Stimulated activated CD4-positive, alpha-beta T cell treated with anti-CD3 and anti-CD28 coated beads, Interleukin-2, amount 100 ng/mL, for 24 hours (primary cell): ENCODE measurements at places on chromosomes 1 and 21.
A peak's percentile ranks its signal among the peaks of the same experiment; 100 is the strongest.

DNA sequence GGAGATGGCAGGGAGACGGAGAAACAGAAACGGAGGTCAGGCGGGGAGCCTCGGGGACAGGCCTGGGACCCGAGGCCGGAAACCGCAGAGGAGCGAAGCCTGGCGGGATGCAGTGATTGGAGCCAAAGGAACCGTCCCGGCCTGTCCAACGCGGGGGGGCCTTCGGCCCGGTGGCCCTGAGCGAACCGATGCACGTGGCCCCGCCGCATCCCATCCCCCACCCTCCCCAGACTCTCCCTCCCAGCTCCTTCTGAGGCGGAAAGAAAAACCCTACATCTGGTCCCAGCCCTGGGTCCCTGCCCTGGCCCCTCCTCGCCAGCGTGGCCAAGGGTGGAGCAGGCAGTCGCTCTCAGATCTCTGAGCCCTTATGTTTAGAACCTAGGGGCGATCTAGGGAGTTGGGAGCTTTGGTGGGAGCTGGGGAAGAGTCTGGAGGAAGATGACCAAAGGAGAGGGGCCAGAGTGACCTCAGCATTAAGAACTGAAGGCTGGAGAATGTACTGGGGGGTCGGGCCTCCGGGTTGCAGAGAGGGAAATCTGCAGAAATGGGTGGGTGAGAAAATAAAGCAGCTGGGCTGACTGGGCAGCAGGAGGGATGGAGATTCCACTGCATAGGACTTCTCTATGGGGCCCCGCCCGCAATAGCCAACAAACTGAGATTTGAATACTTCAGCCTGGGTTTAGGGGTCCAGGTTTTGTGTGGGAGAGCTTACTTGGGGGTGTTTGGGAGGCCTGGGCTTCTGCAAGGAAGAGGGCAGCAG lies 1.5 kb upstream of the CRABP2 start:
- peak; percentile 27 for DNase-seq

DNA sequence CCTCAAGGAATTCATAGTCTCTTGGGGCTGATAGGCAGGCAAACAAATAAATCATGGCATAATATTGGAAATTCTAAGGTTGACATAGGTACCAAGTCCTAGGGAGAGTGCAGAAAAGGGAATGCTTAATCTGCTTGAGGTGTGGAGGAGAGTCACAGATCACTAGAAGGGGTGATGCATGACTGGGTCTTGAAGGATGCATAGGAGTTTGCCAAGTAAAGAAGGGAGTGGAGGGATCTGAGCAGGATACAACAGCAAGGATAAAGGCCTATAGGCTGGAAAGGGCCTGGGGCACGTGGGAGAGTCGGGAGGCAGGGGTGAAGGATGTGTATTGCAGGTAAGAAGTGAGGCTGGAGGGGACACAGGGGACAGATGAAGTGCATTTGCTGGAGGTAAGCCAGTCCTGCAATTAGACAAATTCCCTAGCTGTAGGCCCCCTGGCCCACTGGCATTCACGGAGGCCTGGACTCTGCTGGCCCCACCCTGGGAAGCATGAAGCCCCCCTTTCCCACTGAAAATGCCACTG lies 15.9 kb downstream of the IGSF21 start:
- DNase-seq = no peak

- DNase-seq = no peak
Observed at GRCh38 chr1:182795563-182796228, 6.1 kb downstream of the NPL start.

DNA sequence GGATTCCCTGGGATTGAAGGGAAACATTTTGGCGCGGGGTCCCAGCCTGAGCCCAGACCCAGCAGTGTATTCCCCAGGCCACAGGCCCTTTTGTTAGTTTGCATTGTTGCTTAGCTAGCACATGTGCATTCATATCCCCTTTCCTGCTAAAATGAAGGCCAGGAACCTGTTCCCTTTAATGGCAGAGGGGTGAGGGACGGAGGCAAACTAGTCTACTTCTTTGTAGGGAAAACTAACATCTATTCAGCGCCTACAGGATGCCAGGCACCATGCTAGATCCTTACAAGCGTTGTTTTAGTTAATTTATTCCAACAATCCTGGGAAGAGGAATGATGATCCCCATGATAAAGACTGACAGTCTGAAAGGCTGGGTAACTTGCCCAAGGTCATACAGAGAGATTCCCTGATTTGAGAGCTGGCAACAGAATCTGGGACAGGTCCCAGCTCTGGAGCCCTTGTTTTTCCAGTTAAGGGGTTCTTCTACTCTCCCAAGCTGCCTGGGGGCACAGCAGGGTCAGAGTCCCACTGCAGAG lies 595 bp upstream of the E2F2 start:
- DNase-seq = no peak

- no peak for DNase-seq
Observed at GRCh38 chr21:14583629-14584255, 37.6 kb upstream of the SAMSN1 start.

- DNase-seq = no peak
Observed at GRCh38 chr1:66462313-66462712, 71.6 kb upstream of the SGIP1 start.

- no peak for DNase-seq
Observed at GRCh38 chr1:154821083-154821482, 49.0 kb downstream of the KCNN3 start.

- no peak for DNase-seq
Observed at GRCh38 chr1:109902204-109902985, 8.3 kb upstream of the CSF1 start.

DNA sequence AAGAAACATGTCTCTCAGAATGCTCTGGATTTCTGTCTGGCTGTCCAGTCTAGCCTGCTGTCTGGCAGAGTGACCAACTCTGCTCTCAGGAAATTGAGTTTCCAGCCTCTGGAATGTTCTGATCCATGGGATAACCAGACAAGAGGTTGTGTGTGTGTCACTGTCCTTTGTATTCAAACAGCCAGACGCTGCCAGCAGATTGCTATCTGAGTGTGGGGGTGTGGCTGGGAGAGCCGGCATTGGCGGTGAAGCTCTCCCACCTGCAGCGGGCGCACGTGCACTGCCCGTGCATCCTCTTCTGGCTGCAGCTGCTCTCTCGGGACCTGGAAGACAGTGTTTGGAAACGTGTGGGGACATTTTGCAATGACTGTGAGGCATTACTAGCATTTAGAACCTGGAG lies 26.1 kb downstream of the PKP1 start:
- DNase-seq = no peak

DNA sequence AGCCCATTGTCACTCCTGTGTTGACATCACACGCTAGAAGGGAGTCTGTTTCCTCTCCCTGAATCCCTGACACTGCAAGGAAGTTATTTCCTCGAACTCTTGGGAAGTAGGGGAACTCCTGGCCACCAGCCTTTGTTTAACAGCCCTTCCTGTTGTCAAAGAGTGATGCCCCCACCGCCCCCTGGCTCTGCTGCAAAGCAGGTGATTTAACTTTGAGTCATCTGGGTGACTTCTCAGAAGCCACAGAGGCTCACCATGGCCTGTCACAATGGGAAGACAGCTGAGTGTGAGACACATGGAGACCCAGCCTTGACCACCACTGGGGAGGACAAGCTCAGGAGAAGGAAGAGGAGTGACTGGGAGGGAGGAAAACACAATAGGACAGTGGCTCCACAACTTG lies 182.8 kb downstream of the PSMG1 start:
- no peak for DNase-seq

GRCh38 chr1:34140011-34140676 lies 24.9 kb downstream of the CSMD2 start:
- no peak for DNase-seq

DNA sequence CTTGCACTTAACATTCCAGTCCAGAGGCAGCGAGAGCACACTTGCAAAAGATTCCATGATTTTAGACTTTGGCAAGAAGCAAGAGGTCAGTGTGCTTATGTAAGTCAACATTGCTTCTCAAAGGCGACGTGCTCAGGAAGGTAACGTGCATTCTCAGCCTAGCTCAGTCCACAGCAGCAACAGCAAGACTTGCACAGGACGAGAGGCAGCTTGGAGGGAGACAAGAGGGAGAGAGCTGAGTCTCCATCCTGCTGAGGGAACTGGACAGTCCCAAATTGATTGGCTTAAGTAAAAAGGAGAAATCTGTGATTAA lies 56.5 kb downstream of the PTP4A2 start:
- DNase-seq = no peak

DNA sequence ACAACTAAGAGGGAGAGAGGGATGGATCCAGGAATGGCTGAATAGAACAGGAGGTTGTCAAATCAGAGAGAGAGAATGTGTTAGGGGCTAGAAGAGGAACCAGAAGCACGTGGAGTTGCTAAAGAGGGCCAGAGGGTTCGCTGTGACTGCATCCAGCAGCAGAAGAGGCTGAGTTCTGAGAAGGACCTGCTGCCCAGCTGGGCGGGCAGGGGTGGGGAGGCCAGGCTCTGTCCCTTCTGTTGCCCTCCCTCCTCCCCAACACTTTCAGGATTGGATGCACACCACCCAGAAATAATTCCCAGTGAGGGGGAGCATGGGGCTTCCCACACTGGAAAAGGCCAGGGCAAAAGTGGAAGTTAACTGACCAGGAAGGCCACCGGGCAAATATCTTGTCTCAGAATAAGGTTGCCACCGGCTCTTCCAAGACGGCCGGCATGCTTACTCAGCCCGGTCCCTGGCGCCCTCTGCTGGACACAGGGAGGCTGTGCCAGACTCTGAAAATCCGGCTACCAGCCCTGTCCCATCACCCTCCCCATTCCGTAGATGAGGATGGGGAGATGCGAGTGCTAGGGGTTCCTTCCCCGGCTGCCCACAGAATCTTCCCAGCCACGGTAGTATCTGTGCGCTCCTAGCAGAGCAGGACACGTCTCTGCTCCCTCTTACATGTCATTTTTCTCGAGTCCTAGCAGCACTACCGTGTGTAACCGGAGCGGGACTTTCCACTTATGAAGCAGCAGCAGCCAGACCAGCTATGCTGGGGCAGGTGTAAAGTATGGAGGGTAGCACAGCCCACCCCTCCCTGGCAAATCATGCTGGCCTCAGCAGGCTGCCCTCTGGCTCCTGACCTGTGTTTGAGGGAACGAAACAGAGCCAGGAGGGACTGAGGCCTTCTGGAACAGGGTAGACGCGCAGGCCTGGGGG lies 46.8 kb upstream of the A3GALT2 start:
- peak; percentile 90 for DNase-seq

GRCh38 chr1:180235077-180235501 lies 5.0 kb downstream of the LHX4 start:
- no peak for DNase-seq

DNA sequence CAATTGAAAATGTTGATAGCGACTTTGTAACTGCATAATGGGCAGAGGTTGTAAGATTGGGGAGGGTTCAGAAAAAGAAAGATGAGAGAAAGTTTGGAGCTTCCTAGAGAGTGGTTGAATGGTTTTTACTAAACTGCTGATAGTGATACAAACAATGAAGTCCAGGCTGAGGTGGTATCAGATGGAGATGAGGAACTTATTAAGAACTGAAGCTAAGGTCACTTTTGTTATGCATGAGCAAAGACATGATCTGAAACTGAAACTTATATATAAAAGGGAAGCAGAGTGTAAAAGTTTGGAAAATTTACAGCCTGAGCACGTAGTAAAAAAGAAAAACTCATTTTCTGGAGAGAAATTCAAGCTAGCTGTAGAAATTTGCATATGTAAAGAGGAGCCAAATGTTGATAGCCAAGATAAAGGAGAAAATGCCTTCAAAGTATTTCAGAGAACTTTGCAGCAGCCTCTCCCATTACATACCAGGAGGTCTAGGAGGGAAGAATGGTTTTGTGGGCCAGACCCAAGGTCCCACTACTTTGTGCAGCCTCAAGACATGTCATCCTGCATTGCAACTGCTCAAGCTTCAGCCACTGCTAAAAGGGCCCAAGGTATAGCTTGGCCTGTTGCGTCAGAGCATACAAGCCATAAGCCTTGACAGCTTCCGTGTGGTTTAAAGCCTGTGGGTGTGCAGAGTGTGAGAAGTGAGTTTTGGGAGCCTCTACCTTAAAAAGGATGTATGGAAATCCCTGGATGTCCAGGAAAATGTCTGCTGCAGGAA lies 843.9 kb downstream of the AMY1C start:
- DNase-seq = no peak

DNA sequence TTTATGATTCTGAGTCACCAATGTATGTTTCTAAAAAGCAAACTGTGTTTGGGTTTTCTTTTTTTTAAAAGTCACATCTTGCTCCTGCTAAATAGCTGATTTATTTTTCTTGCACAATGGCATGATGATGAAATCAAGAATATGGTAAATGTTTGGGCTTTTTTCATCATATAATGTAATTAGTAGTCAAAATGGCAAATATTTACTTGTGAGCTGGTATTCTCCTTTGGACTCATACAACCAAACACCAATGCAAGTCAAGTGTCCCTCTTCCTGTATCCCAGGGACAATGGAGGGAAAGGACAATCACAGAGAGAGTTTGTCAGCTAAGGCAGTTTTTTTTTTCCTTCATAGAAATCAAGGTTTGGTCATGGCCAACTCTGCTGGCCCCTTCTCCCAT lies 94.6 kb upstream of the RALGPS2 start:
- no peak for DNase-seq

- DNase-seq = no peak
Observed at GRCh38 chr1:184915463-184916090, 58.7 kb downstream of the NIBAN1 start.

GRCh38 chr1:158951956-158952355 lies 20.6 kb downstream of the PYHIN1 start:
- no peak for DNase-seq

- DNase-seq = no peak
Observed at GRCh38 chr1:197374428-197374827, 106.4 kb downstream of the CRB1 start.

DNA sequence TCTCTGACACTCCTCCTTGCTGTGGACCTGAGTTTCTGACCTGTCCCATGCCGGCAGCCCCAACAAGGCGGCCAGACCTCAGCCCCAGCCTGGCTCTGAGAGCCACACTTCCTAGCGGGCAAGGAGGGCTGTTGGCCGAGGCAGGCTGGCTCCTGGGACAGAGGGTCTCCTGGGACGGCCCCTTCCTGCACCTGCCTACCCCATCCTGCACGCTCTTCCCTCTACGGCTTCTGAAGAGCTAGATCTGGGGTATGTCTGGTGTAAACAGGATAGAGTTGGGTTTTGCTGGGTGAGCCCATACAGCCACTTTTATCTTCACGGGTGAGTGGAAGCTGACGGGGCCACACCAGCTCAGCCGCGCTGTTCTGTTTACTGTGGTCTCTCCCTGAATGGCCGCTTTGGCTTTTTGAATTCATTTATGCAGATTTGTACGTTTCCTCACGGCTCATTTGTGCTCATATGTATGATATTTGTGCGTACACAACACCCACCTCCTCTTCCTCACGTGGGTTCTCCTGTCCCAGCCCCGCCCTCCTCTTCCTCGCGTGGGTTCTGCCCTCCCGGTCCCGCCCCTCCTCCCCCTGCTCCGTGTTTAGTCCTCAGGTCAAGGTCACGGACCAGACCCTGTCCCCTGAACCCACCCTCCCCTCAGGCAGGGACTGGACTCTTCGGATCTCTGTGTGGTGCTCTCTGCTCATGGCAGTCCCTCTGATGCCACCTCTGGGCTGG lies 34.7 kb upstream of the POFUT2 start:
- DNase-seq = no peak

DNA sequence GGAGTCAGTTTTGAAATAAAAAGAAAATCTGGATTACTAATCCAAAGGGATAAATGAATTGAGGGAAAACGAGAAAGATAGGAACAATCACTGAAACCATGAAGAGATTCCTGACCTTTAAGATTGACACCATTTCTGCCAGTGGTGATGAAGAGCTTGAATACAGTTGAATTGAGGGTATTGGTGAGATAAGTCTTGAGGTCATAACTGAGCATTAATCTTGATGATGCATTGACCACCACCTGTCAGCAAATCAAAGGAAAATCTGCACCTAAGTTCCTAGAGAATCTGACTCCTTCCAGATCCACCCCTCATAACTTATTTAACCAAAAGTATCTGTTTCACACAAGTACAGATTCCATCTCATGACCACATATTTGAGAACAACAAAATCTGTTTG lies 21.6 kb downstream of the RPS27 start:
- DNase-seq = no peak
